ENCODE measurements at places on chromosomes 2 and 18.

DNA sequence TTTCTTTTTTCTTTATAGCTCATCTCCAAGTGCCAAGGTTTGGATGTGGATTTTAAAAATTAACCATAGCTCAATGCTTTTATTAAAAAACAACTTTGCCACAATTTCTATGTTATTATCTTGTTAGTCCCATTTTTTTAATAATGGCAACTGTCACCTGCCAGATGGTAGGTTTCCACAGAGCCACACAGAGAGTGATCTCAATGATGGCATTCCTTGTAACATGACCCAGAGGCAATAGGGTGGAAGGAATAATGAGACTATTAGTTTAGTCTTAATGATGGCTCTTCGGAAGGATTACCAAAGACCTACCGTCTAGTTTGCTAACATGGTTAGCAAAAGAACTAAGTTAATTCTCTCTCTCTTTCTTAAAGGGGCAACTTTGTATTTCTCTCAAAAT, 64.0 kb downstream of the REL start:
- H3K27me3 ChIP-seq: no peaks in the 10 kb centered on the region
- H3K4me1 ChIP-seq: peaks cover 9% of the 10 kb centered on the region
- H3K4me3 ChIP-seq: no peak overlapping the region
- no peak for DNase-seq
- no peak overlapping the region for H3K27ac ChIP-seq

- no peak overlapping the region for H3K4me3 ChIP-seq
- H3K4me1 ChIP-seq: peaks cover 4% of the 10 kb centered on the region
- no peak overlapping the region for H3K27ac ChIP-seq
- DNase-seq: no peak
- H3K27me3 ChIP-seq: no peaks in the 10 kb centered on the region
These were observed 33.9 kb upstream of the RMP24 start for GRCh38 chr18:35938562-35938961.

DNA sequence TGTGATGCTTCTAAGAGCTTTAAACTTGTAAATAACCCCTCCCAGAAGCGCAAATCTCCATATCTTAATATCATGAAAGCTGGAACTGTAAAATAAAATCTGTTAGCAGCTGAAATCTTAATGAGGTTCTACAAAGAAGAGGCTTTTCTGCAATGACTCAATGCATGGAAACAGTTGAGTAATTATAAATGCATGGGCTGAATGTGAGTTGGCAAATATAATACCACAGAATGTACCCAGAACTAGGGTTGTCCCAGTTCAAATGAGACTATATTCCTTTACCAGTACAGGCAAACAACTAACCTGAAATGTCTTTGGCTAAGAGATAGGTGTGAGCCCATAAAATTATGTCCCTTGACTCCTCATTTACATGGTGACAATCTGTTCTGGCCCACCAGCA, 52.9 kb downstream of the SATB2 start:
- H3K27me3 ChIP-seq: no peaks in the 10 kb centered on the region
- no peaks in the 10 kb centered on the region for H3K36me3 ChIP-seq
- no peak overlapping the region for H3K27ac ChIP-seq
- no peak for DNase-seq
- no peak overlapping the region for H3K4me3 ChIP-seq

GRCh38 chr2:203973000-203973399, 36.4 kb downstream of the ICOS start:
- peaks cover 20% of the 10 kb centered on the region for H3K27me3 ChIP-seq
- no peak overlapping the region for H3K27ac ChIP-seq
- DNase-seq: no peak
- peaks cover 11% of the 10 kb centered on the region for H3K4me1 ChIP-seq
- peaks cover 3% of the 10 kb centered on the region for H3K36me3 ChIP-seq

- peak overlapping the region; percentile 57 for H3K27ac ChIP-seq
- peaks cover 16% of the 10 kb centered on the region for H3K4me1 ChIP-seq
- DNase-seq: peak; percentile 51
- peak overlapping the region; percentile 90 for H3K4me3 ChIP-seq
These were observed 16.5 kb upstream of the PSD4 start for GRCh38 chr2:113157118-113157896.

DNA sequence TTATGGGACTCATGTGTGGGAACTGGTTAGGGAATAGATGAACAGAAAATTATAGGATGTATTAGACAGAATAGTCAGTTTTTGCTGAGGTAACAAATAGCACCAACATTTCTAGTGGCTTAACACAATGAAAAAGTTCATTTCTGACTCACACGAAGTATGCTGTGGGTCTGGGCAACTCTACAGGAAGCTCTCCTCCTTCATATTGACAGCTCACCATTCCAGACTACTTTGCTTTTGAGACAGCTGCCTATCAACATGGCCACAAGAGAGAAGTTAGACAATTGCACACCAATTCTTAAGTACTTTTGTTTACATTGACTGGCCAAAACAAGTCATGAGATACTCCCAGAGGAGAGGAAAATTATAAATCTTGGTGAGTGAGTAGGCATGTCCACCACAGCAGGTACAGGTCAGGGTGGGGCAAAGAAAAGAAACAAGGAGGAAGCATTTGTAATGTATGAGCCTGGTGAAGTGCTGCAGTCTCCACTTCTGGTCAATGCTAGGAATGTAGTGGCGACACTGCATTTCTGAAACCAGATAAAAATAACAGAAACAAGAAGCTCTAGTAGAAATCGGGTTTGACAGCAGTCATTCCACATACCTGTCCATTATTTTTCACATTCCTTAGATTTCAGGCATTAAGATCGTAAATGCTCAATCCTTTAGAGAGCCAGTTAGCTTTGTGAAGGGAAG, 141.6 kb downstream of the ICOS start:
- no peak for DNase-seq
- peaks cover 6% of the 10 kb centered on the region for H3K27me3 ChIP-seq
- no peaks in the 10 kb centered on the region for H3K36me3 ChIP-seq
- H3K27ac ChIP-seq: no peak overlapping the region

DNA sequence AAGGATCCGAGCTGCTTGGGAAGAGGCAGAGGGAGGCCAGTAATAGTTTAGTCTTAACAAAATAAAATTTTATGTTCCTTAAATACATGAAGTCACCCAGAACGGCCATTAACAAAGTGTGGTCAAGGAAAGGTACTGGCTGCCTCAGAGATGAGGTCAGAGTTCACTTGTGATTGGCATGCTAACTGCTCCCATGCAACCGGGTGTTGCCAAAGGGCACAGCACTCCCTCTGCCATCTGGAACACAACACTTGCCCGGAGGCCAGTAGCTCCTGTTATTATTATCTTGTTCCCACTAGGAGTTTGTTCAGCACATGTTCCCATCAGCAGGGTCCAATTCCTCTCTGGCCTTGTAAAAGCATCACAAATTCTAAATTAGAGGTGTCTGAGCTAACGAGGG, 207.0 kb downstream of the CYP26B1 start:
- H3K27me3 ChIP-seq: no peaks in the 10 kb centered on the region
- no peaks in the 10 kb centered on the region for H3K36me3 ChIP-seq
- no peak overlapping the region for H3K27ac ChIP-seq
- H3K4me1 ChIP-seq: no peaks in the 10 kb centered on the region
- DNase-seq: no peak

DNA sequence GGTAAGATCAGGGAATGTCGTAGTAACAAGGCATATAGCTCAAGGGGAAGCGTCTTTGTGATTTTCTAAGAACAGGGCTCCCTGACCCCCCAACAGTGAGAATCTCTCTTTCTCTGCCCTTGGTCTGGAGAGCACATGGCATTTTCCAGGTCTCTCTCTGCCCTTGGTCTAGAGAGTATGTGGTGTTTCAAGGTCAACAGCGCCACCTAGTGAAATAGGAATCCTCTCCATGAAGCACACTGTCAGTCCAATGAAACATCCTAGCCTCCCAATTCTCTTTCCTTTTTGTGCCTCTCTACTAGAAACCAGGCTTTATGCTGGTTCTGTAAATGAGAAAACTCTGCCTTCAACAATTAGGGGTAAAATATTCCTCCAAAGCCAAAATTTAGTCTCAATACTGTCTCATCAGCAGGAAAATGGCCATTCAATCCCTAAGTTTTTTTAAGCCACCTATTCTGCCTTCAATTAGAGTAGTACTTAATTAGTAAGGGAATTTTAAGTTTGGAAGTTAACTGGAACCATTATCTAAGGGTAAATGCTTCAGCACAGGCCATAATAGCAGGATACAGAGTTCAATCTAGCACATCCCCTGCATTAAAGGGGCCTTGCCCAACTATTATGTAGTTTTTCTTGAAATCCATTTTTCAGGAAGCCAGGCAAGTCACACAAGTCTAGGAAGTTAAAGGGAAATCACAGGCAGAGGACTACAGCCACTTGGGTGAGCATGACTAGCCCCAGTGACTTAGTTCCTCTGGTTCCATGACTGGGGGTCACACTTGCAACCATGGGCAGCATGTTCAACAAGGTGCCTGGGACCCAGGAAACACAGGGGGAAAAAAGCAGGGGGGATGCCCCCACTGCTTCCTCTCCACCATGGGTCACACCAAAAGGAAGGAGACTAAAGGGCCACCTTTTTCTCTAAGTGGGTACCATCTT, 12.4 kb downstream of the DYM start:
- H3K4me3 ChIP-seq: no peak overlapping the region
- no peak overlapping the region for H3K27ac ChIP-seq
- peaks cover 27% of the 10 kb centered on the region for H3K36me3 ChIP-seq
- DNase-seq: no peak
- no peaks in the 10 kb centered on the region for H3K27me3 ChIP-seq
- H3K4me1 ChIP-seq: peaks cover 10% of the 10 kb centered on the region

- H3K4me3 ChIP-seq: peak overlapping the region; percentile 12
- H3K27ac ChIP-seq: peak overlapping the region; percentile 77
- H3K4me1 ChIP-seq: peaks cover 16% of the 10 kb centered on the region
- peaks cover 2% of the 10 kb centered on the region for H3K36me3 ChIP-seq
These were observed 112.0 kb downstream of the QPCT start for GRCh38 chr2:37456479-37456878.

GRCh38 chr18:48030616-48031480, 100.4 kb upstream of the SMAD2 start:
- DNase-seq: no peak
- no peaks in the 10 kb centered on the region for H3K36me3 ChIP-seq
- no peak overlapping the region for H3K4me3 ChIP-seq
- H3K27ac ChIP-seq: no peak overlapping the region
- no peaks in the 10 kb centered on the region for H3K27me3 ChIP-seq

- DNase-seq: no peak
- no peak overlapping the region for H3K27ac ChIP-seq
- no peaks in the 10 kb centered on the region for H3K27me3 ChIP-seq
- H3K4me1 ChIP-seq: no peaks in the 10 kb centered on the region
- H3K36me3 ChIP-seq: no peaks in the 10 kb centered on the region
- no peak overlapping the region for H3K4me3 ChIP-seq
These were observed 83.3 kb upstream of the PNPT1 start for GRCh38 chr2:55776966-55777365.

- no peak for DNase-seq
- H3K4me1 ChIP-seq: peaks cover 52% of the 10 kb centered on the region
- H3K4me3 ChIP-seq: peak overlapping the region; percentile 75
- peak overlapping the region; percentile 84 for H3K27ac ChIP-seq
- H3K36me3 ChIP-seq: peaks cover 10% of the 10 kb centered on the region
These were observed 101.7 kb upstream of the ZNF236 start for GRCh38 chr18:76720683-76721082.

DNA sequence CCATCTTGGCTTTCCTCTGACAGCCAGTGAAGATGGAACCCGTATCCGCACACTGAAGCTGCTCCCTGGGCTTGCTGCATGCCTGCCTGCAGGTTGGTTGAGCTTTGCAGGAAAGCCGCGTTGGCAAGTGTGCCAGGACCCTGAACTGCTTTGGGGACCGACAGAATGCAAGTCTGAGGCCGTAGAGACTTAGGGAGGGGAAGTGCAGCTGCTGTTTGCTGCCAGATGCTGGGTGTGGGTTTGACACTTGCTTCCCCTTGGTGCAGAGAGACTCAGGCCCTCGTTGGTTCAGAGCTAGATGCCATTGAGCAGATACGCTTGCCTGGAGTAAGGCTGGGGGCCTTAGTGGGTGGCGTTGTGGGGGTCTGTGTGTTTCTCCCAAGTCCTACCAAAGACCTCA, 13.1 kb upstream of the PHLPP1 start:
- H3K36me3 ChIP-seq: no peaks in the 10 kb centered on the region
- H3K27me3 ChIP-seq: peaks cover 8% of the 10 kb centered on the region
- H3K4me1 ChIP-seq: peaks cover 2% of the 10 kb centered on the region

GRCh38 chr2:70697603-70698383, 70.2 kb downstream of the ADD2 start:
- H3K27me3 ChIP-seq: peaks cover 4% of the 10 kb centered on the region
- no peak for DNase-seq
- no peaks in the 10 kb centered on the region for H3K36me3 ChIP-seq
- no peaks in the 10 kb centered on the region for H3K4me1 ChIP-seq
- H3K27ac ChIP-seq: no peak overlapping the region
- H3K4me3 ChIP-seq: no peak overlapping the region

DNA sequence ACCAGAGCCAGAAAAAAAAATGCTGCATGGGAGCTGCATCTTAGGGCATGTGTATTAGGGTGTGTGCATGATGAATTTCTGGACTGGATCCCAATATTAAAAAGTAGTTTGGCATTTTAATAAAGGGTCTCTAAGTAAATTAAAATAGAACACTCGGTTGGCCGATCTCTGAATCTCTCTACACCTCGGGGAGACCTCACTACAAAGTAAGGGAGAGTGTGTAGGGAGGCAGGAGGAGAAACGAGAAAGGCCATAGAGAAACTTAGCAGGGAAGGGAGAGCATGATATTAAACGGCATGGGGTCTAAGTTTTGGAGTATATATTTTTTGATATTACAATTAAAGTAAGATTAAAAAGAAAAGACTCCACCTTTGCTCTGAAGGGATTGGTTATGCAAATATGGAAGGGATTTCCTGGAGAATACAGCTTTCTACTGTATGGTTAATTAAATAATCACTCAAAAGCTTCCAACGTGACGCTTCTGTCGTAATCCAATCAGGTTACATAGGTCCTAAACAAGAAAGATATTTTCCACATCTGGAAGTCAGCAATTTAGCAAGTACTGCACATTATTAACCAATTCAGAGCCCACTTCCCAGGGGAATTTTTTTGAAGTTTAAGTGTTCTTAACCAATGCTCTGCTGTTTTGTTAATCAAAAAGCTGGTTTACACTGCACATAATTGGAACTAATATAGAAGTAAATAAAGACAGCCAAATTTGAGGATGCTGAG, 1.0 kb upstream of the ZEB2 start:
- H3K27ac ChIP-seq: no peak overlapping the region
- peaks cover 20% of the 10 kb centered on the region for H3K4me1 ChIP-seq
- H3K27me3 ChIP-seq: peaks cover 49% of the 10 kb centered on the region
- H3K36me3 ChIP-seq: peaks cover 2% of the 10 kb centered on the region
- H3K4me3 ChIP-seq: peak overlapping the region; percentile 39

- no peak overlapping the region for H3K27ac ChIP-seq
- H3K4me1 ChIP-seq: peaks cover 4% of the 10 kb centered on the region
- no peak for DNase-seq
These were observed 382.0 kb downstream of the GPD2 start for GRCh38 chr2:156818221-156818620.

GRCh38 chr18:62280786-62281185, 44.3 kb upstream of the TNFRSF11A start:
- H3K27ac ChIP-seq: no peak overlapping the region
- H3K4me3 ChIP-seq: no peak overlapping the region
- peaks cover 48% of the 10 kb centered on the region for H3K36me3 ChIP-seq
- H3K27me3 ChIP-seq: no peaks in the 10 kb centered on the region
- peaks cover 11% of the 10 kb centered on the region for H3K4me1 ChIP-seq

- H3K36me3 ChIP-seq: no peaks in the 10 kb centered on the region
- no peak for DNase-seq
- no peak overlapping the region for H3K4me3 ChIP-seq
- H3K27me3 ChIP-seq: peaks cover 18% of the 10 kb centered on the region
These were observed 178.7 kb downstream of the FMNL2 start for GRCh38 chr2:152513681-152514080.

GRCh38 chr2:30216157-30216556, 15.2 kb upstream of the LBH start:
- peaks cover 8% of the 10 kb centered on the region for H3K27me3 ChIP-seq
- H3K27ac ChIP-seq: no peak overlapping the region
- H3K36me3 ChIP-seq: no peaks in the 10 kb centered on the region
- no peak for DNase-seq
- no peak overlapping the region for H3K4me3 ChIP-seq

All from T-helper 2 cell treated with Interferon-gamma antibody and Interleukin-4, amounts not matched to agents 5 μg/mL and 100 μg/mL, for 36 hours (primary cell).